ENCODE measurements at places on chromosomes 1 and 21.

DNA sequence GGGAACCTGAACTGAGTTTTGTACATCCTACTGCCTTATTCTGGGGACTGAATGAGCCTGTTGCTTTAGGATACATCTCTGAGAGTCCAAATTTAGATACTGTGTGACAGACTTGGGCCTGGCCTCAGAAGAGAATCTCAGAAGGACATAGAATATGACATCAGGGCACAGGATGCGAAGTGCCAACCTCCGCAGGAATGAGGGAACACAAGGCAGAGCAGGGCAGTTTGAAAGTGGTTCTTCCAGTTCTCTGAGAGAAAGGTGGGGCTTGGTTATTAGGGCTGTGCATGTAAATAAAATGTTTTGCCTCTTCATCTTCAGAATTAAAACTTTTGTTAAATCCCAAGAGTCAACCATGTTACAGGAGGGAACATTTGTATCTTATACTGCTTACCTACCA is 23.1 kb downstream of the TRAF5 start:
- DNase-seq: peak; percentile 19

DNA sequence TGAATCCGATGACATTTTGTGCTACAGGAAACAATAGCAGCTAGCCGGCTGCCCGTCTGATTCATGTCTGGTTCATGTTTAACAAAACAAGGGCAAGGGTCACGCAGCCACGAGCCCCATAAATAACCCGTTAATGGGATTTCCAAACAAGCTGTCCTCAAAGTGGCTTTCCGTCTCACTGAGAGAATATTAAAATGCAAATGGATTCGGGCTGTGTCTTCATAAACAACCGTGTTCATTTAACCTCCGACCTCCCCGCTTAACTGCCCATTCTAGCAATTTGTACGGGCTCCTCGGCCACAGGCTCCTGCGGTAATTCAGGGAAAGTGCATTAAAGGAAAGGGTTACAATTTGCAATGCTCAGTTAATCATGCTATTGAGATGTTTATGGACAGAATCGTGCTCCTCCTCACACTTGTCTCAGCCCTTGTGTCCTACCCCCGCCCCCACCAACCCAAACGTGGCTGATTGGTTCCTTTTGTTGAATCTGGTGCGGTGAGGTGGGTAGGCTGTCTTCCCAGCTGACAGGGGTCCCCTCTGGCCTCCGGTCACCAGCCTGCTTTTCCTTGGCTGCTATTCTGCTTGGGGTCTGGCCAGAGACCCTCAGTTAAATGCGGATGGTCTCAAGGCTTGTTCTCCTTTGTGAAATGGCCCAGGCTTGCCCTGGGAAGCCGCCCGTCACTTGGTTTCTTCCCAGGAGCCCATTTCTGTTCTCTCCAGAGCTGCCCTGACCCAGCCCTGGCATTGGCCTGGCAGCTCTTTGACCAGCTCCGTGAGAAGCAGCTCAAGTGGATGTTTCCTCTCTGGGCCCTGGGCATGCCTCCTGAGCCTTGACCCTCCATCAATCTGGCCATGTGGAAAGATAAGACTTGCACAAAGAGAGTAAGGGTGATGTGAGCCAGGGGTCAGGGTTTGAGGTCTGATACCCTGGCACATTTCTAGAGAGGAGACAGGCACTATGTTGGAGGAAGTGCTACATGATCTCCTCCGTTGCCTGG is 200.7 kb upstream of the POU3F1 start:
- DNase-seq: peak; percentile 49

- no peak for DNase-seq
Measured at GRCh38 chr1:5648410-5649165, 343.6 kb downstream of the NPHP4 start.

DNA sequence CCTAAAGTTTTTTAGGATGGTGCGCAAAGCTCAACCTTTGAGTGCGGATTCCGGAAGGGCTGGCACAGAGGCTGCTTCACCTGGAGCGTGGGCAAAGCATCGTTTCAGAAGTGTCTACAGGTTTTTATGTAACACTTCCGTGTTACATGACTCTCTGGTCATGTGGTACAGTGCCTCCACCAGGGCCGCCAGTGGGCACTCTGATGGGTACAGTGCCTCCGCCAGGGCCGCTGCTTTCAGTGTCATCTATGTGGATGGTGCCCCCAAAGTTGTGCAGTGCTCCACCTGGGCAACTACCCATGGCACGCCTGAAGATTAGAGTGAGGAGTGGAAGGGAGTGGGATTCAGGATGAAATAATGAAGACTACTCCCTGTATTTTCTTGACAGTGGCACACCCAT is 101.4 kb upstream of the C1orf174 start:
- no peak for DNase-seq

- DNase-seq: no peak
Measured at GRCh38 chr21:35041122-35041521, 8.0 kb downstream of the RUNX1 start.

- DNase-seq: no peak
Measured at GRCh38 chr1:240693036-240693435, 81.1 kb upstream of the GREM2 start.

DNA sequence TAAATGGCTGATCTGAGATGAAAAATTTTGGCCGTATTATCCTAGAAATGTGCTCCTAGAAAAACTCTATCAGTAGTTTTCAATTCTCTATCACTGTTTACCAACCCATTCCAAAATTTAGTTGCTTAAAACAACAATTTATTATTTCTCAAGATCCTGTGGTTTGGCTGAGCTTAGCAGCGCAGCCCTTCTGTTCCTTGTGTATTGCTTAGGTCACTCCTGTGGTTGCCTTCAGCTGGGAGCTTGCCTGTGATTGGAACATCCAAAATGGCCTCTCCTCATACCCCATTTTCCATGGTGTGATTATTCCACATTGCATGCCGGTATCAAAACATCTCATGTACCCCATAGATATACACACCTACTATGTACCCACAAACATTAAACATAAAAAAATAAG is 22.8 kb upstream of the STUM start:
- DNase-seq: no peak
